ENCODE measurements at places on chromosomes 7 and 10.

GRCh38 chr10:88243836-88244730 is 339.0 kb downstream of the RNLS start:
- no peak overlapping the region for H3K4me3 ChIP-seq
- H3K27ac ChIP-seq, result no peak overlapping the region
- H3K4me1 ChIP-seq, result no peaks in the 10 kb centered on the region
- H3K27me3 ChIP-seq, result no peaks in the 10 kb centered on the region

- DNase-seq, result peak; percentile 77
- H3K36me3 ChIP-seq, result peaks cover 27% of the 10 kb centered on the region
- H3K4me3 ChIP-seq, result peak overlapping the region; percentile 55
- peaks cover 40% of the 10 kb centered on the region for H3K4me1 ChIP-seq
- H3K27me3 ChIP-seq, result no peaks in the 10 kb centered on the region
- H3K27ac ChIP-seq, result peak overlapping the region; percentile 92
Measured at GRCh38 chr10:46028584-46029460, 1.6 kb downstream of the NCOA4 start.

DNA sequence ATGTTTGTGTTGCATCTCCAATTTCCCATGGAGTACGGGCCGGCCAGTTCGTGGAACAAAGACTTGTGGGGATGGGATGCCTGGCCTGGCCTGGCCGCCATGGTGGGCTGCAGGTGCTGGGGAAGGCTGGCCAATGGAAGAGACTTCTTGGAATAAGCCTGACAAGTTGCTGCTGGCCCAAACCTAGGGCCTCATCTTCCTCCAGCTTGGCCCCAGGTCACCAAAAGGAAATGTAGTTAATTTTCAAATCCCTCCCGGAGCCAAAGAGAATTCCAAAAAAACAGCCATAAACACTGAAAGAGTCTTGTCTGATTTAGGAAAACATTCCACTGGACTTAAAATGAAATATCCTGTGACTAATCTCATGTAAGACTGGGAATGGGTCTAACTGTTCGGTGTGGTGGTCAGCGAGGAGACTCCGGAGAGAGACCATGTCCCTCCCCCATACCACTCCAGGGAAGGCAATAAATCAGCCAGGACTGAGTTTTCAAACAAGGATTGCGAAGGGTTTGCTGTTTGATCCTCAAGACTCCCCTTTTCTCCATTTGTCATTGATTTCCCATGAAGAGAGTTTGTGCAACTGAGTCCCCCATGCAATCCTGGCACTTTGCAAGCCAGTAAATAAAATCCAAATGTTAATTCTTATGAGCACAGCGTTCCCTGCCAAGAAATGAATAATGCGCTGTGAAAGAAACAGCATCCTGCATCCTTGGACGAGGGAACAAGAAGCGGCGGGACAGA is 128.7 kb upstream of the HABP2 start:
- H3K36me3 ChIP-seq, result no peaks in the 10 kb centered on the region
- H3K27ac ChIP-seq, result no peak overlapping the region
- no peak overlapping the region for H3K4me3 ChIP-seq

DNA sequence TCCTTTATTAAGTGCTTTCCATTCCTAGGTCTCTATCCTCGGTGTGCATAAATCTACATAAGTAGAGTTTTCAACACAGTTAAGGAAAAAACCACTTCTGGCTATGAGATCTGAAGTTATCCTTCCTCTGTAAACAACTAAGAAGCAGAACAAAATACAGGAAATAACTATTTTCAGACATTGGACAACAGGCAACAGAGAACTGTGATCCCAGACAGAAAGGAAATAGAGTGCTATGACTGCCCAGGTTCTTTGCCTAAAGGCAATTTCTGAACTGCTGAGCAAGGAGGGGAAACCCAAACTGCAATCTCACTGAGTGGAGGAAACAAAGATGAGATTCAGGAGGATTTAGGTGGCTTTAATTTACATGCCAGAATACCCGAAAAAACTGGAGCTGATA is 285.4 kb downstream of the SNX13 start:
- H3K36me3 ChIP-seq, result no peaks in the 10 kb centered on the region
- H3K4me1 ChIP-seq, result no peaks in the 10 kb centered on the region
- H3K27me3 ChIP-seq, result no peaks in the 10 kb centered on the region
- no peak overlapping the region for H3K27ac ChIP-seq

- no peak overlapping the region for H3K27ac ChIP-seq
- H3K4me1 ChIP-seq, result no peaks in the 10 kb centered on the region
- DNase-seq, result no peak
- no peaks in the 10 kb centered on the region for H3K27me3 ChIP-seq
- H3K36me3 ChIP-seq, result no peaks in the 10 kb centered on the region
Measured at GRCh38 chr10:106402458-106402857, 762.0 kb downstream of the SORCS1 start.

- H3K27me3 ChIP-seq, result no peaks in the 10 kb centered on the region
- H3K4me1 ChIP-seq, result peaks cover 6% of the 10 kb centered on the region
- no peak overlapping the region for H3K27ac ChIP-seq
- H3K36me3 ChIP-seq, result no peaks in the 10 kb centered on the region
- DNase-seq, result no peak
Measured at GRCh38 chr7:44727158-44727936, 21.3 kb upstream of the ZMIZ2 start.

DNA sequence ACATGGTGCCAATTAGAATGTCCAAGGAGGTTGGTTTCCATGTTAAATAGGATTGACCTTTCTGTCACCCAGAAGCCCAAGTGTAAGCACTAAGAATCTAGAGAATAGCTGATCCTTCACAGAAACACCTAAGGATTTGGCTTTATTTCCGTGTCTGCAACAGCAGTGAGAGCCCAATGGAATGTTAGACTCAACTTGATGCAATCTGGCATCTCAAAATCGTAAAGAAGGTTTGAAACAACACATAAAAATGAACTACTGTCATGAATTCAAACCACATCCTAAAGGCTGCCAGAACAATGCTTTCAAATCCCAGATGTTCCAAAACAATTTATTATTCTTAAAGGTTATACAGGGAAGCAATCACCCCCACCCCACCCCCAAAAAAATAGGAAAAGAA is 18.6 kb downstream of the PPP1R3C start:
- H3K4me1 ChIP-seq, result no peaks in the 10 kb centered on the region
- H3K27me3 ChIP-seq, result no peaks in the 10 kb centered on the region
- H3K36me3 ChIP-seq, result no peaks in the 10 kb centered on the region

- no peaks in the 10 kb centered on the region for H3K36me3 ChIP-seq
- peak; percentile 19 for DNase-seq
- H3K27me3 ChIP-seq, result peaks cover 29% of the 10 kb centered on the region
- H3K4me1 ChIP-seq, result peaks cover 46% of the 10 kb centered on the region
- peak overlapping the region; percentile 78 for H3K4me3 ChIP-seq
Measured at GRCh38 chr10:22436526-22436892, 91.2 kb downstream of the SPAG6 start.

DNA sequence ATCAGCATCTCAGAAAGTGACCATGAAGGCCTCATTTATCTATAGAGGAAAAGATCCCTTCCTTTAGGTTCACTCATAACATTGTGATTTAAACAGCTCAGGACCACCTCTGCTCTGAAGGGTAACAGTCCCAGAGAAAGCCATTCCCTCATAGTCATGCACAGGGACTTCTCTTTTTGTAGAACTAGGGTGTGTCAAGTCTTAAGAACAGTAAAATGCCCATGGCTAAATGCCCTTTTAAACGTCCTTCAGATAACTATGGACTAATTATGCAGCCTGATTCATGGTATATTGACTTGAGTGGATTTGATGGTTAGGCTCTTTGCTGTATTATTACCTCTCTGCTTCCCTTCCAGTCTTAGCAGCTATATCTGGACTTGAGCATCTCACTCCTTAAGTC is 337.8 kb downstream of the SORCS1 start:
- no peaks in the 10 kb centered on the region for H3K36me3 ChIP-seq
- H3K27me3 ChIP-seq, result no peaks in the 10 kb centered on the region
- H3K4me1 ChIP-seq, result peaks cover 10% of the 10 kb centered on the region
- H3K4me3 ChIP-seq, result no peak overlapping the region
- no peak for DNase-seq

DNA sequence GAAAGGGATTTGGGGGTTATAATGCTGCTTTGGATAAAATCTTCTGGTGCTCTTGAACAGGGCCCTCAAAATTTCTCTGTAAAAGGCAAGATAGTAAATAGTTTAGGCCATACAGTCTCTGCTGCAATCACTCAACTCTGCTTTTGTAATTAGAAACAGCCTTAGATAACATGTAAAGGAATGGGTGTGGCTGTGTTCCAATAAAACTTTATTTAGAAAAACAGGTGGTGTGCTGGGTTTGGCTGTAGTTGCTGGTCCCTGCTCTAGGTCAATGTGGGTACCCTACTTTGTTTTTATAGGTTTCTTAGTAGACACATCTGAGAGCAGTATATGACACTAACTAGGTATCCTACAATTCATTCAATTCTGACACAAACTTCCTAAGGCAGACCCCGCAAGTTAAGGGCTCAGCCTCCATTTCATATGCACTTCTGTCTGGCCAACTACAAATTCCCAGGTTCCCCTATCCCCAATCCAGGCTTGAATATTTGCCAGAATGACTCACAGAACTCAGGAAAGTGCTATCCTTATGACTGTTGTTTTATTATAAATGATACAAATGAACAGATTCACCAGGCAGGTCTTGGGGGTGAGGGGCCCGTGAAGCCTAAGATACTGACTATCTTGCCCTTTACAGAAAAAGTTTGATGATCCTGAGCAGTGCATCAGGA is 349.9 kb downstream of the RPS24 start:
- no peaks in the 10 kb centered on the region for H3K27me3 ChIP-seq
- DNase-seq, result no peak
- H3K4me1 ChIP-seq, result no peaks in the 10 kb centered on the region
- no peak overlapping the region for H3K4me3 ChIP-seq
- no peak overlapping the region for H3K27ac ChIP-seq

- H3K4me1 ChIP-seq, result no peaks in the 10 kb centered on the region
- no peaks in the 10 kb centered on the region for H3K27me3 ChIP-seq
- no peaks in the 10 kb centered on the region for H3K36me3 ChIP-seq
- H3K4me3 ChIP-seq, result no peak overlapping the region
- no peak for DNase-seq
- no peak overlapping the region for H3K27ac ChIP-seq
Measured at GRCh38 chr10:131636841-131637724, 263.7 kb upstream of the PPP2R2D start.

GRCh38 chr7:94040254-94040653 is 36.1 kb upstream of the BET1 start:
- H3K4me3 ChIP-seq, result no peak overlapping the region
- H3K4me1 ChIP-seq, result peaks cover 14% of the 10 kb centered on the region
- H3K36me3 ChIP-seq, result no peaks in the 10 kb centered on the region
- H3K27ac ChIP-seq, result no peak overlapping the region
- peaks cover 38% of the 10 kb centered on the region for H3K27me3 ChIP-seq
- no peak for DNase-seq

- no peak for DNase-seq
- peaks cover 66% of the 10 kb centered on the region for H3K4me1 ChIP-seq
- H3K27me3 ChIP-seq, result no peaks in the 10 kb centered on the region
- H3K27ac ChIP-seq, result peak overlapping the region; percentile 76
- peaks cover 20% of the 10 kb centered on the region for H3K36me3 ChIP-seq
- H3K4me3 ChIP-seq, result peak overlapping the region; percentile 74
Measured at GRCh38 chr10:73866621-73867020, 7.7 kb downstream of the CAMK2G start.

- H3K4me3 ChIP-seq, result peak overlapping the region; percentile 30
- H3K4me1 ChIP-seq, result peaks cover 6% of the 10 kb centered on the region
- H3K27ac ChIP-seq, result no peak overlapping the region
- peaks cover 24% of the 10 kb centered on the region for H3K27me3 ChIP-seq
- DNase-seq, result no peak
Measured at GRCh38 chr7:115477193-115477651, 553.3 kb downstream of the TFEC start.

- no peak overlapping the region for H3K4me3 ChIP-seq
- no peaks in the 10 kb centered on the region for H3K36me3 ChIP-seq
- H3K27me3 ChIP-seq, result no peaks in the 10 kb centered on the region
- H3K27ac ChIP-seq, result no peak overlapping the region
Measured at GRCh38 chr7:83486957-83487356, 162.0 kb downstream of the SEMA3E start.

DNA sequence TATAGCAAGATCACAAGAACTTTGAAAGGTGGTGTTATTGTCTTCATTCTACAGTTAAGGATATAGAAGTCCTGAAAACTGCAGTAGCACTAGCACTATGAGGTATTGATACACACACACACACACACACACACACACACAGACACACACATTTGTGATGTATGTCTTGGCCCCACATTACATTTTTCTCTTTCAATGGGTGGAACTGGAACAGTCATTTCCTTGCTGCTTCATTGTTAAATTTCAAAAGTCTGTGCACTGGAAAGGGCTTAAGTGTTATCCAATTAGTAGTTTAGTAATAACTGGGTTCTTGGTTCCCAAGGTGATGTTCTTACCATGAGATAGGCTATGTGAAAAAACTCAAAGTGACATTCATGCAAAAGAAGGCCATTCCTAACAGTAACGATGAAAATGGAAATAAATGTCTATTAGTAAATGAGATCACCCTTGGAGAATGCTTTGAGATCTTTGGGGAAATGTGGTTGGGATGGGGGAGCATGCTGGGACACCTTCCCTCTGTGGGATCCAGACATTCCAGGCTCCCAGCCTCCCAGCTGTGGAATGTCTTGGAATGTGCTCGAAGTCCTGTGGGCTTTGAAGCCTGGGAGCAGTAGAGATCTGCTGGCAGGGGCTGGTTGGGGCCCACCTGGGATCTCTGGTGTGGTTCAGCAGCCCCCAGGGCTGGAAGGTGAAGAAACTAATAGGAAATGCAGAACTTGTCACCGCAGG is 37.4 kb upstream of the CALD1 start:
- H3K27me3 ChIP-seq, result no peaks in the 10 kb centered on the region
- H3K4me3 ChIP-seq, result no peak overlapping the region
- DNase-seq, result no peak
- peaks cover 4% of the 10 kb centered on the region for H3K4me1 ChIP-seq

DNA sequence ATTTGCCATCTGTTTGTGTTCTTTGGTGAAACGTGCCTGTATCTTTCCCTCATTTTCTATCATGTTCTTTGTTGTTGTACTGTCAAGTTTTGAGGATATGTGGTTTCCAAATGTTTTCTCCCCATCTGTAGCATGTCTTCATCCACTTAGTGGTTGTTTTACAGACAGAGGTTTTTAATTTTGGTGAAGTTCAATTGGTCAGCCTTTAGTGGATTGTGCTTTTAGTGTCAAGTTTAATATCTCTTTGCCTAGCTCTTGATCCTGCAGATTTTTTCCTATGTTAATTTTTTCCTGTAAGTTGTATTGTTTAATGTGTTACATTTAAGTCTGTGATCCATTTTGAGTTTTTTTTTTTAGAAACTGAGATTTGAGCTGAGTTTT is 95.9 kb downstream of the ANKRD61 start:
- H3K4me3 ChIP-seq, result no peak overlapping the region
- no peaks in the 10 kb centered on the region for H3K27me3 ChIP-seq
- DNase-seq, result no peak
- H3K27ac ChIP-seq, result no peak overlapping the region

DNA sequence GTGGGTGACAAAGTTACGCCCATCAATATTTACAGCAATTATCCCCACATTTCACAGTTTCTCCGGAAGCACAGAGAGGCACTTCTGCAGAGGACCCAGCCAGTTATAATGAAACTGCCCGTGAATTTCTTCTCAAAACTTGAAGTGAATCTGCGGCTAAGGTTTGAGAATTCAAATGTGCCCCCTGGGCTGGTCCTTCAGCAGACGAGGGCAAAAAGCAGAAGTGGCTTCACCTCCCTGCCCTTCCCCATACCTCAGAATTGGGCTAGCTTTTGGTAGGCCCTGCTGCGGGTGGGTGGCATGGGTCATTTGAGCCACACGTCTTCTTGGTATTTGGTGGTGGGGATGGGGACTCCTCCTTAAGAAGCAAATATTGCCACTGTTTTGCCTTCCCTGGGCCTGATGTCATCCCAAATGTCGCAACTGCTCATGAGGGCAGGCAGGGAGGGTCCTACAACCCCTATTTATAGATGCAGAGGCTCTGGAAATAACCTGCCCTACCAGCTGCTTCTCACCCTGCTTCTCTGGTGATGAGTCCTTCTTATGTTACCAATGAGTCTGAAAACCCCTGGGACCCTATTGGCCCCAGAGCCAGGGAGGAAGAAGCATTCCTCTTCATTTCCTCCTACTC is 16.6 kb upstream of the WDFY4 start:
- peaks cover 7% of the 10 kb centered on the region for H3K4me1 ChIP-seq
- H3K27ac ChIP-seq, result peak overlapping the region; percentile 26
- no peak for DNase-seq
- no peaks in the 10 kb centered on the region for H3K27me3 ChIP-seq
- no peaks in the 10 kb centered on the region for H3K36me3 ChIP-seq
